ENCODE measurements at places on chromosomes 16 and 17.

DNA sequence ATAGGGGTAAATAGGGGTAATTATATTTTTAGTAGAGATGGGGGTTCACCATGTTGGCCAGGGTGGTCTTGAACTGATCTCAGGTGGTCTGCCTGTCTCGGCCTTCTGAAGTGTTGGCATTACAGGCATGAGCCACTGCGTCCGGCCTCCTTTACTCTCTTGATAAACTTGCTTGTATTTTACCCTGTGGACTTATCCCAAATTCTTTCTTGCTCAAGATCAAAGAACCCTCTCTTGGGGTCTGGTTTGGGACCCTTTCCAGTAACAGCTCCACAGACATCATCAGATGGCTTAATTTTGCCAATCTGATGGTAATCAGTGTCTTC lies 5.6 kb upstream of the C1QTNF1 start:
- peaks cover 36% of the 10 kb centered on the region for H3K4me1 ChIP-seq
- no peaks in the 10 kb centered on the region for H3K36me3 ChIP-seq
- H3K27ac ChIP-seq, result peak overlapping the region; percentile 24
- DNase-seq, result no peak

DNA sequence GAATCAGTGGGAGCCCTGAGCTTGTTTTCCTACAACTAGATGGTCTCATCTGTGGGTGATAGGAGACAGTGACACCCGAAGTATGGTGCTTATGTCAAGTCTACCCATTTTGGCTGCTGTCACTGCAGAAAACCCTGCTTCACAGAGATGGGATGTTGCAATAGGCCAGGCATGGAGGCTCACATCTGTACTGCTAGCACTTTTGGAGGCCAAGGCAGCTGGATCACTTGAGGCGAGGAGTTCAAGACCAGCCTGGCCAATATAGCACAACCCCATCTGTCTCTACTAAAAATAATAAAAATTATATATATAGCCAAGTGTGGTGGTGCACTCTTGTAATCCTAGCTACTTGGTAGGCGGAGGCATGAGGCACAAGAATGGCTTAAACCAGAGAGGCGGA lies 2.3 kb upstream of the HERPUD1 start:
- DNase-seq, result no peak
- H3K4me3 ChIP-seq, result no peak overlapping the region
- H3K27ac ChIP-seq, result no peak overlapping the region
- peaks cover 24% of the 10 kb centered on the region for H3K4me1 ChIP-seq
- no peaks in the 10 kb centered on the region for H3K27me3 ChIP-seq

DNA sequence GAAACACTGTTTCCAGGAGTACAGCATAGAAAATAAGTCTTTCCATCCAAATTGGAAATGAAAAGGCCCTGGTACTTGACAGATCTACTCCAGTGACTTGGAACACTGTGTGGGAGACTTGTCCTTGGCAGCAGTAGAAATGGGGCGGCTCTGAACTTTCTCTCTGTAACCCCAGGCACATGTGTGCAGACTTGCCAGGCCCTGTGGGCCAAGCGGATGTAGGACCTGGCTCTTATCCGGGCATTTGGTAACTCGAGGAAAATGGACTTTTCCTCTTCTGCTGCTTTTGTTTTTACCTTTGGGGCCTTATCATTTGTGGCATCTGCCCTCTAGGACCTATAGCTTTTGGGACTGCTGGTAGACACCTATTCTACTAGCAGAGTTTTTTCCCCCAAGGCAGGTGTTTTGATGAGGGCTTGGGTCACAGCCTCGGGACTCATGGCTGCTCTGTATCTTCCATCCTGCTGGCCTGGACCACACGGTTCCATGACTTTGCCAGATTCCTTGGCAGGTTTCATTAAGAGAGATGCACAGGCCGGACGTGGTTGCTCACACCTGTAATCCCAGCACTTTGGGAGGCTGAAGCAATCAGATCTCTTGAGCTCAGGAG lies 43.5 kb downstream of the SMPD3 start:
- peaks cover 7% of the 10 kb centered on the region for H3K4me1 ChIP-seq
- DNase-seq, result no peak
- H3K36me3 ChIP-seq, result no peaks in the 10 kb centered on the region
- no peak overlapping the region for H3K4me3 ChIP-seq
- no peaks in the 10 kb centered on the region for H3K27me3 ChIP-seq

- H3K4me1 ChIP-seq, result no peaks in the 10 kb centered on the region
- no peak overlapping the region for H3K27ac ChIP-seq
- no peak for DNase-seq
- no peak overlapping the region for H3K4me3 ChIP-seq
- no peaks in the 10 kb centered on the region for H3K36me3 ChIP-seq
Observed at GRCh38 chr16:88550246-88550661, 19.9 kb upstream of the ZC3H18 start.

- no peak overlapping the region for H3K4me3 ChIP-seq
- peaks cover 9% of the 10 kb centered on the region for H3K27me3 ChIP-seq
- no peaks in the 10 kb centered on the region for H3K36me3 ChIP-seq
- peaks cover 22% of the 10 kb centered on the region for H3K4me1 ChIP-seq
- DNase-seq, result no peak
Observed at GRCh38 chr17:32261936-32262510, 3.6 kb upstream of the RHBDL3 start.

- no peak for DNase-seq
- H3K36me3 ChIP-seq, result peaks cover 40% of the 10 kb centered on the region
- no peaks in the 10 kb centered on the region for H3K27me3 ChIP-seq
- no peak overlapping the region for H3K4me3 ChIP-seq
- no peak overlapping the region for H3K27ac ChIP-seq
Observed at GRCh38 chr17:1475321-1475854, 17.1 kb downstream of the MYO1C start.

DNA sequence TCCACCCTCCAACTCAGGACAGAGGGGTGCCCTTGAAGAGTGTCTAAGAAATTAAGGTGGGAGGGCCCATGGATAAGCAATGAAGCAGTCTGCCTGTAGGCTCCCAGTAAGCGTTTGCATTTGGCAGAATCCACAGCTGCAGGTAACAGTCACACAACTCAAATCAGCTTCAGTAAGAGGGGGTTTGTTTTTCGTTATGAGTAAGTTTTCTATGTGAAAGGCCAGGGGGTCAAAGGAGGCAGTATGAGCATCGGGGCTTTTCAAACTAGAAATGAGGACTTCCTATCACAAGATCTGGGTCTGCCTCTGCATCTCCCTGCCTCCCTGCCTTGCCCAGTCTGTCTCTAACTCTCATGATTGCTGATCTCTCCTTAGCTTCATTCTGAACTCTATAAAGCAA lies 128.1 kb upstream of the CCL2 start:
- no peaks in the 10 kb centered on the region for H3K27me3 ChIP-seq
- no peak overlapping the region for H3K27ac ChIP-seq
- H3K36me3 ChIP-seq, result no peaks in the 10 kb centered on the region
- no peak for DNase-seq
- no peaks in the 10 kb centered on the region for H3K4me1 ChIP-seq
- no peak overlapping the region for H3K4me3 ChIP-seq

DNA sequence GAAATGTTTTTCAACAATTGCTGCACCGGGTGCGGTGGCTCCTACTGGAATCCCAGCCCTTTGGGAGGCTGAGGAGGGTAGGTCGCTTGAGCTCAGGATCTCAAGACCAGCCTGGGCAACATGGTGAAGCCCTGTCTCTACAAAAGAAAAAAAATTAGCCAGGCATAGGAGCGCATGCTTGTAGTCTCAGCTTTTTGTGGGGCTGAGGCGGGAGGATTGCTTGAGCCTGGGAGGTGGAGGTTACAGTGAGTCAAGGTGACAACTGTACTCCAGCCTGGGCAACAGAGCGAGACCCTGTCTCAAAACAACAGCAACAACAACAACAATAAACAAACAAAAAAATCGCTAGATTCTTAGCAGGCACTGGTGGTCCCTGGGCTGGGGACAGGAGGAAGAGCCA lies 28.5 kb downstream of the IL21R start:
- DNase-seq, result no peak
- no peak overlapping the region for H3K4me3 ChIP-seq
- no peaks in the 10 kb centered on the region for H3K36me3 ChIP-seq
- H3K4me1 ChIP-seq, result no peaks in the 10 kb centered on the region
- no peak overlapping the region for H3K27ac ChIP-seq
- H3K27me3 ChIP-seq, result no peaks in the 10 kb centered on the region

DNA sequence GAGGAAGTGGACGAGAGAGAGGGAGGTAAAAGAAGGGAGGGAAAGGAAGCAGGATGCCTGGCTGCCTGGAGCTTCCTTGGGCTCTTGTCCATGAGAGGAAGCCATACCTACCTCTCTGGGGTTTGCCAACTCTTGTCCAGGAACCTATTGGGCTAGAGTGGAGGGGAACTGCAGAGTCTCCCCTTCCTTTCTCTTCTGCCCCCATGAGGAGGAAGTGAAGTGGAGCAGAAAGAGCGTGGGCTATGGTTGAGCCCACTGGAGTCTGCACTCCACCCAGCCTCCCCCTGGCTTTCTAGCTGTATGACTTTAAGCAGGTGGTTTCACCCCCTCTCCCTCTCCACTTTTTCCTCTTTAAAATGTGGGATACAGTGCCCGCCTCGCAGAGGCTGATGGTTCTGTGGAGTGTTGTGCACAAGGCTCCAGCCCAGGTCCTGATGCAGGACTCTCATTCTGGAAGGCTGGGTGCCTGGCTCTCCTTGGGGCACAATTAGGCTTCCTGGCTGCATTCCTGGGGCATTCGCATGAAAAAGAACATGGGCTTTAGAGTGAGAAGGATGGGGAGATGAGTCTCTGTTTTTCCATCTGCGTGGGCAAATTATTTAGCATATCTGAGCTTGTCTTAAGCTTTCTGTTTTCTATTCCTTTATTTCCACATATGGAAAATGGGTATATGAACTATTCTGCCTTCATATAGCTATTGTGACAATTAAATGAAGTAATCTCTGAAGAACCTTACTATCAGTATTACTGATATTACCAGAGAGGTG lies 40.7 kb downstream of the HLF start:
- H3K27me3 ChIP-seq, result no peaks in the 10 kb centered on the region
- H3K4me3 ChIP-seq, result no peak overlapping the region
- H3K27ac ChIP-seq, result peak overlapping the region; percentile 55
- H3K4me1 ChIP-seq, result peaks cover 16% of the 10 kb centered on the region

DNA sequence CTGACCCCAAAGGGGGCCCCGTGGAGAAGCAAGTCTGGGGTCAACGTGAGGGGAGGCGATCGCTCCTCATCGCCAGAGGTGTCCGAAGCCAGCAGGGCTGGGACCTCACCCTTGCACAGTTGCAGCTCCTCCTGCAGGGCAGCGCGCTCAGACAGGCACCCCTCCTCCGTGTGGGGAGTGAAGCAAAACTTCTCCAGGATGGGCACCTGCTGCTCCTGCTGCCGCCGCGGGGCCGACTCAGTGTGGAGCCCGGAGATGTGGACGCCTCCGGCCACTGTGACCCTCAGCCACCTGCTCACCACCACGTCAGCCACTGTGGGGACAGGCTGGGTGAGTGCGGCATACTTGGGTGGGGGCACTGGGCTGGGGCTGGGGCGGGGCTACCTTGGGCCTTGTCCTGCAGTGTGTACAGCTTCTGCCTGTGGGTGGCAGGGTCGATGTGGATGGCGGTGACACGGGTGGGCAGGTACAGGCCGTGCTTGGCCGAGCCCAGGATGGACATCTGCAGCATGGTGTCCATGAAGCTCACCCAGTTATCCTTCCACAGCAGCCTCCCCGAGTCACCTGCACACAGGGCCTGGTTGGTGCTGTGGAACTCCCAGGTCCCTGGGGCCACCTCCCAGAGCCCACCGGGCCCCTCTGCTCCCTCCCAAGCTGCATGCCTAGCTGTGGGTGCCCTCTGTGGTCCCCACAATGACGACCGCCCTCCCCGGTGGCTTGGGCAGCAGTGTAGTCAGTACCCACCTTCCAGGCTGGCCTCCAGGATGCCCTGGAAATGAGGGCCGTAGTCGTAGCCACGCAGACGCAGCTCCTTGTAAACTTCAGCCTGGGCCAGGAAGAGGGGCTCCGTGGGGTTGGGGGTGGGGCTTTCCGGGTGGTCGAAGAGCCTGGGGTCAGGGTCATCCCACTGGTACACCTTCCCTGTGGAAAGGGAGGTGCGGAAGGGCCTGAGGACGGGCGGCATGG lies 10.8 kb downstream of the FASN start:
- no peaks in the 10 kb centered on the region for H3K27me3 ChIP-seq
- H3K4me1 ChIP-seq, result no peaks in the 10 kb centered on the region
- no peak for DNase-seq
- H3K27ac ChIP-seq, result no peak overlapping the region
- H3K4me3 ChIP-seq, result no peak overlapping the region

DNA sequence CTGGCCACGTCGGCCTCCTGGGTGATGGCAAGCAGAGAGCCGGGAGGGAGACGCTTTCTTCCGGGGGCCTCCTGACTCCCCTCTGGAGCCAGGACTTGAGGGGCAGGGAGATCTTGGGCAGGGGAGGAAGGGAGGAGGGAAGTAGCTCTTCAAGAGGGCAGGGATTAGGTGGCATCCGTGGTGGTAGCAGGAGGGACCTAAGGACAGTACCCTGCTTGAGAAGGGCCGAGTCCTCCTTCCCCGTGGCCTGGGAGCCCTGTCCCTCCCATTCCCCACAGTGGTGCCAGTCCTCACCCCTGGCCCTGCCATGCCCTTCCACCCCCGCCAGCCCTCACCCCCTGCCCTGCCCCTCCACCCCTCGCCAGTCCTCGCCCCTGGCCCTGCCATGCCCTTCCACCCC lies 12.6 kb downstream of the TAX1BP3 start:
- H3K27ac ChIP-seq, result no peak overlapping the region
- peaks cover 2% of the 10 kb centered on the region for H3K36me3 ChIP-seq
- H3K4me3 ChIP-seq, result no peak overlapping the region
- no peaks in the 10 kb centered on the region for H3K27me3 ChIP-seq

DNA sequence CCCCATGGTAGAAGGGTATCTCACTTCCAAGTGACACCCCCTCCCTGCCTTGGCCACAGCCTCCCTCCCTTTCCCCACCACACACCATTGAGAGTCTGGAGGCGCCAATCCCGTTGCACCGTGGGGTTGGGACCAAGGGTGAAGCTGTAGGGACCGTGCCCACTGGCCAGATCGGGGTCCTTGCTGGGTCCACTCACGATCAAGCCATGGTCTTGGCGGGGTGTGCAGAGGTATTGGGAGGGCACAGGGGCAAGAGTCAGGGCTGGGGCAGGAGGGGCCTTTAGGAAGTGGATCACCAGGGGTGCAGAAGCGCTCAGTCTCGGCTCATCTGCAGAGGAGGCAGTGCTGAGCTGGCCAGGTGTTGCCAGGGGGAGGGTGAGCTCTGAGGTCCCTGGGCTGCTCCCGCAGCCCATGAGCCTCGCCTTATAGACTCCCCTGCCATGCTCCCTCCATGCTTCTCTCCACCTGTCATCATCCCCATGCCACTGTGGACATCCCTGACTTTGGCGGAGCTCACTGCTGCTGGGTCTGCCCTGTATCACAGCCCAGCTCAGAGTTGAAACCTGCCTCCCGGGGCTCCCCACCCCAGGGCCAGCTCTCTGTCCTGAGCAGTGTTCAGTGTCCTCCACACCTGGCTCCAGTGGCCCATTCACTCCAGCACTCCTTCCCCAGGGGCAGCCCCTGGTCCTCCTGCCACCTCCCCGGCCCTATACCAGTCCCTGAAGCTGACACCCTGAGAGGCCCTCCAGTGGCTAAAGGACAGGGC lies 8.3 kb downstream of the CDH16 start:
- H3K27ac ChIP-seq, result no peak overlapping the region
- no peaks in the 10 kb centered on the region for H3K36me3 ChIP-seq
- no peak overlapping the region for H3K4me3 ChIP-seq
- peaks cover 7% of the 10 kb centered on the region for H3K4me1 ChIP-seq

GRCh38 chr17:43212641-43213490 lies 1.2 kb downstream of the TMEM106A start:
- H3K4me1 ChIP-seq, result peaks cover 47% of the 10 kb centered on the region

- H3K4me1 ChIP-seq, result no peaks in the 10 kb centered on the region
- H3K27me3 ChIP-seq, result no peaks in the 10 kb centered on the region
- H3K4me3 ChIP-seq, result no peak overlapping the region
Observed at GRCh38 chr16:1557576-1557975, 24.1 kb downstream of the TMEM204 start.

GRCh38 chr17:16241906-16242399 lies 24.9 kb downstream of the PIGL start:
- no peak for DNase-seq
- H3K4me1 ChIP-seq, result no peaks in the 10 kb centered on the region

Measured in body of pancreas (tissue), 4 donors.